Stimulated activated CD4-positive, alpha-beta T cell treated with anti-CD3 and anti-CD28 coated beads, TNF-alpha, amount 100 ng/mL, for 1 hour (primary cell): ENCODE measurements at places on chromosomes 7 and 10.

DNA sequence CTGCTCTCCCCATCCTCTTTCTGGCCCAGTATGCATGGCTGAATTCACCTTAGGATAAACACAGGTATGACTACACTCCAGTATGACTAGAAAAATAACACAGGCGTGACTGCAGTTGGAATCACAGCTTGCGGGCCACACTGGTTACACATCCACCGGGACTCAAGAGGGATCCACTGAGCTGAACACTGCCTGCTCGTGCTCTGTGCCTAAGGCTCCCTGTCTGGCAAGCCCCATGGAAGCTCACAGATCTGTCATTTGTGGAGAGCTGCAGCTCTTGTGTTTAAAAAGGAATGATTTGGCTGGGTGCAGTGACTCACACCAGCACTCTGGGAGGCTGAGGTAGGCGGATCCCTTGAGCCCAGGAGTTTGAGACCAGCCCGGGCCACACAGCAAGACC, 26.8 kb downstream of the VOPP1 start:
- no peak for DNase-seq

- no peak for DNase-seq
These were observed 38.9 kb upstream of the BMS1 start for GRCh38 chr10:42743697-42744096.

- no peak for DNase-seq
These were observed 622 bp downstream of the WNT16 start for GRCh38 chr7:121329191-121330052.

GRCh38 chr7:143243614-143244013, 19.6 kb upstream of the GSTK1 start:
- DNase-seq, result no peak

GRCh38 chr10:70683601-70683934, 11.3 kb downstream of the ADAMTS14 start:
- no peak for DNase-seq

DNA sequence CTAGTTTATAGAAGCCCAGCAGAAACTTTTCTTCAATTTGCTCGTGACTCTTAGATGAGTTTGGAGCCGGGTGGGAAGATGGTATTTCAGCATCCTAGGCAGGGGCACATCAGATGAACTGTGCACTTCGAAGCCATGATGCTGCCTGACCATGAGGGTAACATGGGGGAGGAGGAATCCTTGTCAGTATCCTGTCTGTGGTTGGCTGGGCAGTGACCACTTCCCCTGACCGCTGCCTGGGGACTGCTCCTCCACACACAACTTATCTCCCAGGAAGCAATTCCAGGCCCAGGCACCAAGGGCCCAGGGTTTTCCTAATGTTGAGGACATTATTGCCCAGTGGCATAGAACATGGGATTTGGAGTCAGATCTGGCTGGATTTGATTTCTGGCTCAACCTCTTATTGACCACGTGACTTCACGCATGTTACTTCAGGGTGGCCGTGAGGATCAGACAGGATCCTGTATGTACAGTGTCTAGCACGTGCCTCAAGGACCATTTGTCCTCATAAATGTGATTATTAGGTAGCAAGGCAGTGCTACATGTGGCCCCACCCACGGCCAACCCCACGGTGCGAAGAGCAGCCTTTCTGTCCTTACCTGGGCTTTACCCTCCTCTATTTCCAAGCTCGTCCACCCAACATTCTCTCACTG, 65.2 kb downstream of the PTPRE start:
- DNase-seq, result no peak
